ENCODE measurements at places on chromosomes 12 and 14.

GRCh38 chr12:82415402-82415801, 57.1 kb downstream of the METTL25 start:
- DNase-seq: no peak

- no peak for DNase-seq
Observed at GRCh38 chr14:95664546-95664945, 21.7 kb upstream of the TCL1B start.

GRCh38 chr14:26855077-26855753, 257.4 kb upstream of the NOVA1 start:
- no peak for DNase-seq

DNA sequence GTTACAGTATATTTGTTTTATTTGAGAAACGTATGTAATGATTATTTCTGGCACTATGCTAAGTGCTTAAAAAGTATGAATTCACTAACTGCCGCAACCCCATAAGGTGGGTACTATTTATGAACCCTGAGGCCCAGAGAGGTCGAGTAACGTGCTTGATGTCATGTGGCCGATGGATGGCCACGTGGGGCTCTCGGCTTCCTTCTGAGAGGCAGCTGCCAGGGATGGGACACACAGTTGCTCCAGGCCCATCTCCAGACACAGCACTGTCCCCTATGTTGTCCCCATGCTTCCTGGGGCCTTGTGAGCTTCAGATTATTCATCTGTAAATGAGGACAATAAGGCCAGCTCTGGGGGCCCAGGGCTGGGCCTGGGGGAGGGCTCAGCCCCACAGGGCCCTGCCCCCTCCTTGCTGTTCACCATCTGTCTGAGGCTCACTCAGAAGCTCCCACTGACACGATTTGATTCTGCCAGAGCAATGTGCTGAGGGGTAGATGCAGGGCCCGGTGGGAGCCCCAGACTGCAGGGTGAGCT, 115.0 kb downstream of the CALM1 start:
- DNase-seq: no peak

- no peak for DNase-seq
Observed at GRCh38 chr12:50061946-50062686, 4.7 kb downstream of the ASIC1 start.

DNA sequence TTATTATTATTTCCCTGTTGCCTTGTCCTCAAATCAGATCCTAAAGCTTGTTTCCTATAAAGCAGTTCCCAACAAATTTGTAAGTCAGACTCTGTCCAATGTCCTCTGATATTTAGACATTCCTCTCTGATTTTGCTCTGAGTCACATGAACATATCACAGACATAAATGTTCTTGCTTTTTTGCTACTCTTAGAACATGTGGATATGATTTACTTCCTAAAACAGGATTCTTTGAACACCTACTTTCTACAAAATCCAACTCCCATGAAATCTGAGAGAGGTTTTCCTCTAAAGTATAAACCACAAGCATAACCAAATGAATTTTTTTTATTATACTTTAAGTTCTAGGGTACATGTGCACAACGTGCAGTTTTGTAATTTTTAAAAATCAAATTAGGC, 181.3 kb upstream of the SLC38A2 start:
- no peak for DNase-seq

- DNase-seq: peak; percentile 88
Observed at GRCh38 chr14:35533357-35534207, at the start of gene INSM2. TSS of gene INSM2 (plus strand) at chr14:35534164. CDS start at chr14:35534253, 89 bp downstream.

- no peak for DNase-seq
Observed at GRCh38 chr14:75168586-75169335, 7.7 kb downstream of the TMED10 start.

DNA sequence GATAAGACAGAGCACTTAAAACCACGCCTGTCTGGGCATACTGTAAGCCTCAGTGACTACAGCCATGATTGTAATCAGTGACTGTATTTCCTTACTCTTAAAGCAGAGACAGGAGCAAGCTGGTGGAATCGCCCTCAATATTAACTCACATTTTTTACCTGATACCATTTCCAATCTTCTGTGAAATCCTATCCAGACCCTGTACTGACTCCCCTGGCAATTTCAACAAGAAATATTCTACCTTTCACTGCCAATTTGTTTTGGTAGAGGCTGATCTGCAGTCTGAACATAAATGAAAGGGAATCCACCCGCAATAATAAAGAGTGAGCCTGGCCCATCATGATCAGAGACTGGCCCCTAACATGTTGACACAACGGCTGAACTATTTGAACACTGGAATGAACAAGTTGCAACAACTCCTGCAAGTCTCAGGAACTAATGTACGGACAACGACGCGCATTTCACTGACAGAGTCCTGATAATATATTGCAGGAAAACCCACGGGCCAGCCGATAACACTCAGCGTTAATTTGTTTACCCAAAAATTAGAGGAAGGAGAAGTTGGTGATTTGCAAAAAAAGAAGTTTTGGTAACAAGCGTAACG, 195.5 kb upstream of the BTG1 start:
- no peak for DNase-seq

- no peak for DNase-seq
Observed at GRCh38 chr14:103744621-103745395, 29.2 kb downstream of the ZFYVE21 start.

- peak; percentile 23 for DNase-seq
Observed at GRCh38 chr12:120687578-120688289, 785 bp downstream of the MLEC start.

DNA sequence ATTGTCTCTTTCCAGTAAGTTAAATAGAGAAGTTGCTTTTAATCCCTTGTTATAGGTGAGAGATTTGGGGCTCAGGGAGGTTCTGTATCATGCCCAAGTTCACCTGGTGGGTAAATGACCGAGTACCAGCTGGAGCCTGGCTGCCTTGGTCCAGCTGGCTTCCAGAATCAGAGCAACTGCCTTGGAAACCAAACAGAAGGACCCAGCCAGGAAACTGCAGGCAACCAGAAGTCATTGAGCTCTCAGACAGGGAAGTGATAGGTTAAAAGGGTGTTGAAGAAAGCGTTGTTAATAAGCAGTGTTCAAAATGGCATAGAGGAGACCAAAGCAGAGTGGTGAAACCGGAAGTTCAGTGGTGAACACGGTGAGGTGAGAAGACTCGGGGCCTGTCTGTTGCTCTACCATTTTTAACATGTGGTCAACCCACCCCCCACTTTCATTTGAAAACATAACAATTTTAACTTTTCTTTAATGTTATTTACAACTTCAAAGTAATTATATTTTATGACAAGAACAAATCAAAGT, 54.9 kb downstream of the PLEKHG7 start:
- DNase-seq: no peak

GRCh38 chr14:63371033-63371432, 52.3 kb upstream of the GPHB5 start:
- no peak for DNase-seq

GRCh38 chr14:103519043-103519836, 3.4 kb downstream of the CKB start:
- DNase-seq: no peak

DNA sequence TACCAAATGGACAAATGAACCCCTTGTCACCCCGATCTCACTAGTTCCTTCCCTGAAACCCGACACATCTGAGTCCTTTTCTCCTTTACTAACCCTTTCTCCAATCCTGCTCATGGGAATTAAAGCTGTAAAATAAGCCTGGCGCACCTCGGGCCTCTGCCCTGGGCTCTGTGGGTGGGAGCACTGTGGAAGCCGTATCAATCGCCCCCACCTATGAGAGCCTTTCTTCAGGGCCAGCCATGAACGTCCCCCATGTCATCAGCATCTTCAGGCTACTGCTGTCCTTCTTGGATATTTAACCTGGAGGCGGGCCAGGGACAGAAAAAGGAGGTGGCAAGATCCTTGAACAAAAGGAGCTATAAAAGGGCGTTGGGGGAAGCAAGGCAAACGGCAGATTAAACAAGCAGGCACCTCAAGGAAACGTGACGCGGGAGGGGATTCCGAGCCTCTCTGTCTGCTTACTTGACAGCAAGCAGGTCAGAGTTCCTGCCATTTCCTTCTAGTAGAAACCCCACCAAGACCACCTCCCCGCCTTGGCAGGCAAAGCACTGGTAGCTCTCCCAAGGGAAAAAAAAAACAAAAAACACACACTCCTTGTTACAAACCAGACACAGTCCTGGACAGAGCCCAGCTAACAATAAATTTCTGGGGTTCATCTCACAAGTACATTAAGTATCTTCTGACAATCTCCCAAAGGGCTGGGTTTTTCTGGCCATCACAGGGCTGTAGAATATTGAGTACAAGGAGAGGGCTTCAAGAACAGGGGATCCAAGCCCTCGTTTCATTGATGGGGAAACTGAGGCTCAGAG, 62.9 kb downstream of the DPF3 start:
- no peak for DNase-seq

DNA sequence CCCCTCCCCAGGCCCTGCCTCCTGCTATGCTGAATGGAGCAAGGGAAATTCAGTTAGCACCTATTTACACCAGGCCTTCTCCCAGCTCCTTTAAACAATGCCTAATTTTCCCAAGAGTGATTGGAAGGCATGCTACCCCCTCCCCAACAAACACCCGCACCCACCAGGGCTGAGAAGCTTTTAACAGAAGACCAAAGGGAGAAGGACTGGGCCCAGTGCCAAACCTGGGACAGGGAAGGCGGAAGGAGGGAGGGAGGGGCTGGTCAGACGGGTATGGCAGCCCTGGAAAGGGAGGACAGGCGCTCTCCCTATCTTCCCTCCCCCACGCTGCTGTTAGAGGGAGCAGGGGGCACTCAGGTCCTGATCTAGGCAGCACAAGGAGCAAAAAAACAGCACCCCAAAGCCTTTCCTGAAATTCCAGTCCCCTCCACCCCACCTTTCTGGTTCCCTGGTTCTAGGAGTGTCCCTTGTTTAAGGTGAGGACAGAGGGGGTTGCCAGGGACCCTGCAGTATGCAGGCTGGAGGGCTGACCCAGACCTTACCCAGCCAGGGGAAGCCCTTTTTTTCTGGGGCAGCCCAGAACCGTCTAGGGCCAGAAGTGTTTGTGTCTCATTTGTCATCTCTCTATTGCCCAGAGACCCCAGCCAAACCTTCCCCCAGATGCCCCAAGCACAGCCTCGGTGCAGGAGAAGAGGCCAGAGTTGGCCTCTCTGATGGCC, 2.4 kb upstream of the KRT8 start:
- DNase-seq: no peak

DNA sequence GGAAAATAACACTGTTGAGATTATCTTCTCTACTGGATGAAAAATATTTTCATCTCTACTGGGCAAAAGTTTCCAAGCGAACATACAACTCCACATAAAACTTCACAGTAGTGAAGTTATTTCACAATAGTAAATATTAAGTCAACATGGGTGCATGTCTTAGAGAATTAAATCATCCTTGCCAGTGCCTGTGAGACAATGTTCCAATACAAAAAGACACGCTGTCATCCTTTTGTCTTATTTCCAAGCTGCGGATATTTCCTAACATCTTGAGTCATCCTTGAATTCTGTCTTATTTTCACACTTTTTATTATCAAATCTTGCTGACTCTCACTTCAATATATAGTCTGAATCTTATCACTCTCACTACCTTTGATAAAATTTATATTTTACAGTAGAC, 142.9 kb upstream of the KITLG start:
- DNase-seq: no peak

GRCh38 chr14:91173221-91173670, 59.4 kb downstream of the DGLUCY start:
- peak; percentile 81 for DNase-seq

DNA sequence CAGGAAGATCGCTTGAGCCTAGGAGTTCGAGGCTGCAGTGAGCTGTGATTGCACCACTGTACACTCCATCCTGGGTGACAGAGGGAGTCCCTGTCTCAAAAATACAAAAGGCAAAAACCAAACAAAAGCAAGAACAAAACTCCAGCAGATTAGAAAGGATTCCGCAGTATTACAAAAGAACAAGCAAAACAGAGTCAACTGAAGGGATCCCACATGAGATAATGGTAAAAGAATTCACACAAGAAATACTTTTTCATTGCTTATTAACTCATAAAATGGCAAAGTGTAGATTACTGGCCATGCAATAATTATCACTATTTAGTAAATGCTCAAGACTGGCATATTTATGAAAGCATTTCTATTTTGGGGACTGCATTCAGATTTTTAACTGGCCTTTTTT, 35.4 kb downstream of the BEST3 start:
- no peak for DNase-seq

GRCh38 chr12:42779186-42779859, 189.8 kb upstream of the PRICKLE1 start:
- no peak for DNase-seq

DNA sequence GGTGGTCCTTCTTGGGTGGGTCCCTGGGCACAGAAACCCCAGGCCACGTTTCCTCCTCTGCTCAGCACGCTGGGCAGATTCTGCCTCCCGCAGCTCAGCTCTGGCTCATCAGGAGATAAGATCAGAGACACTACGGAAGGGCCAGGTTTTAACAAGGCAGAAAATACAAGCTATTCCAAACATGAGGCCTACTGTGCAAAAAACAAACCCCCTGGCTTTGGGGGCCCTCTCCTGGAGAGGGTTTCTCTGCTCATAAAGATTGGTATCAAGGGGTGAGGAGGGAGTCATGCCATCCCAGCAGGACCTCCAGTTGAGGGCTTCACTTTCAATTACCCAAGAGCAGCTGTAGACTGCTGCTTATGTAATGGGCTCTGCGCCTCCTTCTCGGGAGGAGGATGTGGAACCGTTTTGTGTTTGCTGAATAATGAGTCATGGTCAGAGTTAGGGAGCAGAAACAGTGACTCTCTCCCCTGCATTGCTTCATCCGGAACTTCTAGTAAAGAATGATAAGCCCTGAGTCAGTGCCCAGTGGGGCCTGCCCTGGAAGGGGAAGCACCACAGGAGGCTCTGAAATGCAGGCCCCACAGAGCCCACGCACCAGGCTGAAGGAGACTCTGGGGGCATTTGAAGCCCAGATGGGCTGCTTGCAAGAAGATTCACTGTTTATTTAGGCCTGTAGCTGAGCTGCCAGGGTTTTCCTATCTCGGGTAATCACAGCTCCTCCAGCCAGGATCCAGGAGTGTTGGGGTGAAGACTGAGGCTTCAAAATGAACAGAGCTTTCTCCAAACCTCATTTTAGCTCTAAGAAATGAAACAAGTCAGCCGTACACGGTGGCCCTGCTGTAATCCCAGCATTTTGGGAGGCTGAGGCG, 79.3 kb downstream of the SSPN start:
- DNase-seq: no peak

- no peak for DNase-seq
Observed at GRCh38 chr14:61504901-61505300, 183.5 kb downstream of the PRKCH start.

- DNase-seq: no peak
Observed at GRCh38 chr12:68530965-68531364, 79.7 kb upstream of the RAP1B start.
